ENCODE measurements at places on chromosomes 7 and 10.

- no peak for DNase-seq
Observed at GRCh38 chr7:51426163-51426562, 109.6 kb upstream of the COBL start.

- DNase-seq = no peak
Observed at GRCh38 chr7:8435590-8436545, 2.5 kb downstream of the NXPH1 start.

DNA sequence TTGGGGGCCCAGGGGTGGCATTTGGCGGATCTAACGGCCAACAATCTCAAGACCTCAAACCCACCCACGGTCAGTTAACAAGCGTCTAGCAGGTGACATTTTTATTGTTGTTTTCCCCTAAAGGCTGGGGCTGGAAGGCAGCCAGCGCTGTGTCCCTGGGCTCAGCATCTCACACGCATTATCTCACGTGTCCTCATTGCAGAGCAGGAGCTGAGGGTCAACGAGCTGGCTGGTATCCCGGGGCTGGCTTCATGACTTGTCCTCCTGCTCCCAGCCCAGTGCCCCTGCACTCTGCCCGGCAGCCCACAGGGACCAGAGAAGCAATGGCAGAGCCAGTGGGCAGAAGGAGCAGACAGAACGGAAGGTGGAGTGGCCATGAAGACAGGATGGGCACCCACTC is 54.4 kb upstream of the TMEM273 start:
- no peak for DNase-seq

GRCh38 chr7:27478084-27478483 is 184.6 kb downstream of the HIBADH start:
- peak; percentile 23 for DNase-seq

- DNase-seq = no peak
Observed at GRCh38 chr7:109834851-109835250, 1256.1 kb upstream of the LRRN3 start.

Measured in kidney tubule cell (primary cell).